ENCODE measurements at places on chromosomes 4 and X.

DNA sequence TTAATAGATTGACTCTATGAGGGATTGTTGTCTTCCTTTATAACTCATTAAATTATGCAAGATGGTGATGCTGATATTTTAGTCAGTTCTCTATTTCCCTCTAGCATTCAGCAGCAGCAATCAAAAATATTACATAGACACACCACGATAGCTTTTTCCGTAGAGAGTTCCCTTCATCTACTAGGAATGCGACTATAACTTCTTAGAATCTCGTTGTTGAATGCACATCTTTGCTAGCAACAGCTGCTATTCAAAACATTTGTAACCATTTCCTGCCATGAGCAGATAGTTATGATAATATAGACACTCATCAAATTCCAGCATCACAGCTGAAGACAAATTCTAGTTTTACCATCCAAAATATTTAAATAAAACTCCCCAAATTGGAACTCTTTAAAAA, 147.4 kb upstream of the FGF13 start:
- DNase-seq = peak; percentile 15

GRCh38 chr4:180828455-180829018, 1414.7 kb upstream of the TENM3 start:
- no peak for DNase-seq

GRCh38 chr4:148007792-148008191, 275.9 kb downstream of the ARHGAP10 start:
- no peak for DNase-seq

DNA sequence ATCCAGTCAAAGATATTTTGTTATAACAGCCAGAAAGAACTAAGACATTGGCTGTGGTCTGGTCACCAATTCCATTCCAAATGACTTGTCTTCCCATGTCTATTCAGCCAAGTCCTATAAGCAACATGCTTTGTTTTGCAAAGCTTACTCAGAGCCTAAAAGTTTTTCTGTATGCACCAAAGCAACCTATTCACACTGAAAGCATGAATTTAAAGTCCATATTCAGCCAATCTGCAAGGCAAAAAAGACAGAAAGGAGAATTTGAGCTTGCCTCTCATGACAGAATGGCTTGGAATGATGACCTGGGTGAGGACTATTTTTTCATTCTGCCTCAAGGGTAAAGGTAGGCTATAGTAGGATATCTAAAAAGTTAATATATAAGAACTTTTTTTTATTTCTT, 323.2 kb upstream of the NOCT start:
- no peak for DNase-seq

- no peak for DNase-seq
These were observed 2.9 kb downstream of the SGCB start for GRCh38 chr4:52035190-52035589.

DNA sequence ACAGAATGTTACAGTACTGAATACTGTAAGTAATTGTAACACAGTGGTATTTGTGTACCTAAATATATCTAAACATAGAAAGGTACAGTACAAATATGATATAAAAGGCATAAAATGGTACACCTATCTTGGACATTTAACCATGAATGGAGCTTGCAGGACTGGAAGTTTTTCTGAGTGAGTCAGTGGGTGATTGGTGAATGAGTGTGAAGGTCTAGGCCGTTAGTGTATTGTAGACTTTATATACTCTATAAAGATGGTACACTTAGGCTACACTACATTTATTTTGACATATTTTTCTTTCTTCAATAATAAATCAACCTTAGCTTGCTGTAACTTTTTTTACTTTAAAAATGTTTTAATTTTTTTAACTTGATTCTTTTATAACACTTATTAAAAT, 422.5 kb upstream of the FSTL5 start:
- DNase-seq = no peak

DNA sequence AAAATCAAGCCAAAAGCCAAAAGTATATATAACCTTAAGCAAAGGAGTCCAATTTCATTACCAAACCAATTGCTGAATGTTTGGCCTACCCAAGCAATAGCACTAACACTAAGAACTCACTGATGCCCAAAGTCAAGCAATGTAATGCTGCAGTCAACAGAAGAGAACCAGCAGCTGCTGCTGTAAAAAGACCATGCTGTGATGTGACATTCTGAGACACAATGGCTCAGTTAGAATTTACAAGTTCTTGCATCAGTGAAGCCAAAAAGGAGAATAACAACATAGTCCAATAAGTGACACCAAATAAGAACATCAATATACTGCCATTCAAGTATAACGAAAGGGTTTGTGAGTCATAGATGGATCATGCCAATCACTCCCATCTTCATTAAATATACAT, 514.0 kb upstream of the DIAPH2 start:
- no peak for DNase-seq

GRCh38 chrX:65034292-65034667, 58.0 kb upstream of the ZC4H2 start:
- DNase-seq = no peak

DNA sequence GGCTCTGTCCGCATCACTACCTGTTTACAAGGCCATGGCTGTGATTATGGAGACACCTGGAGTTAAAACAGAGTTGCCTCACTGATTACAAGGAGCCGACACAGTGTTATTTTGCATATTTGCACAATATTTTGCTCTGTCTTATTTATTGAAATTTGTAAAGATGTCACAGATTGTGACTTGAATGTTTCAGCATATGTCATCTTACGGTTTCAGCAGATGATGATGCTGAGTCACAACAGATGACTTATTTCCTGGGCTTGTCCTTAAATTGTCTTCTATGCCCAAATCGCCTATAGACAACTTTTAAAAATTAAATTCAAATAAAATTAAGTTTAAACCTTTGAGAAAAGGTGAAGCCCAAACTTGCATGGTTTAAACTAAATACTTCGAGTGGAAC, 87.1 kb upstream of the INPP4B start:
- DNase-seq = no peak

- DNase-seq = no peak
These were observed 200.2 kb downstream of the GUCY2F start for GRCh38 chrX:109281483-109282275.

DNA sequence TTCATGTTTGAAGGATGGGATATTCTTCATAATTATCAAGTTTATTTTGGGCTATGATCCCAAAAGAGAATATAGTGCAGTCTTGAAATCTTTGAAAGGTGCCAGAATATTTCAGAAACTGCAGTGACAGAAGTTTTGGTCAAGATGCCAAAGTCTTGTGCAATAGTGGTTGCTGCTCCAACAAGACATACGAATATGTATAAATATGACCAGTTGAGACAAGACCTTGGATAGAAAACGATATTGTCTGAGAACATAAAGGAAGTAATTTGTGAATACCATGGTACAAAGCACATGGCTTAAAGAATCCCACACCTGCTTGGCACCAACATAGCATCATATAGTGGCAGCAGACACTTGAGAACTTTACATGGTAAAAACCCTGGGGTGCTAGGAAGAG, 48.6 kb upstream of the AMELX start:
- DNase-seq = no peak

DNA sequence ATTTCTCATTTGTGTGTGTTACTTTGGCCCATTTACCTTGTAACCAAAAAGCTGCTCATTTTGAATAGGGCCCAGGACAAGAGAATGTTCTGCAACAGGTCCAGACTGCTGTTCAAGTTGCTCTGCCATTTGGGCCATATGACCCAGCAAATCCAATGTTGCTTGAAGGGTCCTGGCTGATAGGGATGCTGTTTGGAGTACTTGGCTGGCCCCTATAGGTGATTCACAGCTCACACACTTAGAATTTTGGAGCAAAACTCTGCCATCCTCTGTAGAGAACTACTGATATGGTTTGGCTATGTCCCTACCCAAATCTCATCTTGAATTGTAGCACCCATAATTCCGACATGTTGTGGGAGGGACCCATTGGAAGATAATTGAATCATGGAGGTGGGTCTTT, 131.5 kb downstream of the AASDH start:
- DNase-seq = no peak

DNA sequence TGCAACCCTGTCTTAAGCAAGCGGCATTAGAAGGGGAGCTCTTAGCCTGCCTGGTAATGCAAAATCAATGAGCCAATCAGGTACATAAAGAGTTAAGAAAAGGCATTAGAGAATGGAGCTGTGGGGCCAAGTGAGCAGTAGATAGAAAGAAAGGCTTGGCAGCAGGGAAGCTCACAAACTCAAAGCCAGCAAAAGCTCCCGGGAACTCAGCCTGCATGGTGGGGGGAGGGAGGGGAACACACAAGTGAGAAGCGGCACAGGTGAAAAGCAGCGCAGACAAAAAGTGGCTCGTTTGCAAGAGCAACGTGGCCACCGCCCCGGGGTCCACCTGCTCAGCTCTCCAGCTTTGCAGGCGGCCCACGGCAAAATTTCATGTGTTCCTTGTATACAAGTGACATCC, 818.5 kb downstream of the FAM133A start:
- DNase-seq = no peak

- DNase-seq = no peak
These were observed 193.9 kb downstream of the ANAPC10 start for GRCh38 chr4:144903953-144904711.

DNA sequence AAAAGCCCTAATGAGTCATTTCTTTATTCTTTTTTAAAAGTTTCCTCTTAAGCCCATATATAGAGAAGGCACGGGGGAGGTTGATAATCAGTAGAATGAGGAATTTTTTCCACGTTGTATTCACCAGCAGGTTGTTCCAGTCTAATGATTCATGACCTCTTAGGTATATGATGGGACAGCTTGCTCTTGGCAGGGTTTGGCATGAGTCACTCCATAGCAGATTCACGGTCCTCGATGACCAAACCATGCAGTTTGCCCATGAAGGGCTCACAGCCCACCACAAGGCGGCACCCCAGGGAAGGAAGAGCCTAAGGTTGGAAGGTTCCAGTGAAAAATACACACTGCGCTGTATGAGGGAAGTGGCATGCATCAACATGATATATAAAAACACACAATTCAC, 623.8 kb upstream of the DIPK2B start:
- peak; percentile 49 for DNase-seq

DNA sequence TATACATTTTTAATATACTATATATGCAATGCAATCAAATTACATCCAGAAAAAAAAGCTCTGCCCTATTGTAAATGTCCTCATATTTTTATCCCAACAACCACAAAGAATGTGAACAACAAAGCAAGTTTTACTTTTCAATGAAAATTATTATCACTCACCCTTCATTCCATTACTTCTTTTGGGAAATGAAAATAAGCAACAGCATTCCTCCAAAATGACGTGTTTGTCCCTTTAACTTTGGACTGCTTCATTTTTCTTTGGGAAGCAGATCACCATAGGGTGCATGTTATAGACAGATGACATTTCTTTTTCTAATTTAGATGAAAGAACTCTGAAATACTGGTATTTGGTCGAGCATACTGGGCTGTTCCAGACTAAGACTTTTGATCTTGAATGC, 667.1 kb upstream of the BOD1L1 start:
- no peak for DNase-seq

DNA sequence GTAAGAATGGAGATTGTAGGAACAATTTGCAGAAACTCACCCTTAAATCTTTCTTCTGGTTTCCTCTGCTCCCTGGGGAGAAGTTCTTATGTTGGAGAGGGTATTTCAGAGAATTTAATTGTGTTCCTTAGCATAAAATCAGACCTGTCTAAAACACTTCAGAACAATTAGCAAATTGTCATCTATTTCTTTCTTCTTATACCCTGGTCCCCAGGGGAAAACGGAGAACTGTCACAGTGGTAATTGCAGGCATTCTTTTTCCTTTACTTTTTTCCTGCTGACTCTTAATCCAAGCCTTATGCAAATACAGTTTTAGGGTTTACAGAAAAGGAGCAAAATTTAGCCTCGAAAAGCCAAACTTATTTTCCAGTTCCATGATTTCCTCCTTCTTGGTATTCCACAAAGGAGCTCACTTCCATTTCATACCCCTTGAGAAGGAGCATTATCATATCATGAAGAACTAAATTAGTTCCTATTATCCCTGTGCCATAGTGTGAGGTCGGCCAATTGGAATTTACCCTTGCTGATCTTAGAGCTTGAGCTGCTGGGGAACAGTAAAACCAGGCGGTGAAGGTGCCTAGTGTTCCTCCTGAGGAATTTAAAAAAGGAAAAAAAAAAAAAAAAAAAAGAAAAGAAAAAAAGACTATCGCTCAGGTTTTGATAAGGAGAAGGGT, 173.8 kb downstream of the IL15 start:
- DNase-seq = no peak

DNA sequence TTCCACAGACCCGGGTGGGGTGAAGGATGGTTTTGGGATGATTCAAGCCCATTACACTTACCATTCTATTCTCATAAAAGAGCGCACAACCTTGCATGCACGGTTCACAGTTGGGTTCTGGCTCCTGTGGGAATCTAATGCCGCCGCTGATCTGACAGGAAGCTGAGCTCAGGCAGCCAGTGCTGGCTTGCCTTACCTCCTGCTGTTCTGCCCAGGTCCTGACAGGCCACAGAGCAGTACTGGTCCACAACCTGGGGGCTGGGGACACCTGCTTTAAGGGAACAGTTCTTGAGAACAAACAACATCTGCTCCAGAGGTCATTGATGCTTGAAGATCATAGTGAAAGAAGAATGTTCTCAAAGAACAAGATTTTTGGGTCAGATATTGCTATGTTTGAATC, 8.0 kb upstream of the HS3ST1 start:
- no peak for DNase-seq

GRCh38 chr4:172232966-172233365, 419.8 kb downstream of the GALNTL6 start:
- no peak for DNase-seq

GRCh38 chr4:71171592-71171991, 167.2 kb upstream of the SLC4A4 start:
- DNase-seq = no peak

- peak; percentile 10 for DNase-seq
These were observed 54.4 kb upstream of the HS3ST1 start for GRCh38 chr4:11483046-11483445.

- peak; percentile 17 for DNase-seq
These were observed 72.8 kb upstream of the MTNR1A start for GRCh38 chr4:186628058-186628711.

DNA sequence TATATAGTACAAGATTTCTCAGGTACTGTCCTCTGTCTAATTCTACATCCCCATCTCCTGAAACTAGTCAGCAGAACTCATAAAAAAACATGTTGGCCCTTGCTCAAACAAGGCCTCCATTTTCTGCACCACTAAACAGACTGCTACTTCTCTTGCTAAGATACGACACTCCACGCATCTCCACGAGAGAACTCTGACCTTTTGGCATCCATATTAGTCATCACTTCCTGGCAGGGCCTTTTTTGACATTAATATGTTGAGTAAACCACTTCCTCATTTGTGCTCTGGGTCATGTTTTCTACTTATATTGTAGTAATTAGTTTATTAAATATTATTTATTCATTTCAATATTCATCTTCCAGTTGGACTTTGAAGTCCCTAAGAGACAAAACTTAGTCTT, 65.6 kb downstream of the DCAF8L1 start:
- no peak for DNase-seq

GRCh38 chr4:20443015-20443805, 191.5 kb downstream of the SLIT2 start:
- DNase-seq = no peak

- DNase-seq = no peak
These were observed 87.2 kb upstream of the PDE5A start for GRCh38 chr4:119715490-119716445.

DNA sequence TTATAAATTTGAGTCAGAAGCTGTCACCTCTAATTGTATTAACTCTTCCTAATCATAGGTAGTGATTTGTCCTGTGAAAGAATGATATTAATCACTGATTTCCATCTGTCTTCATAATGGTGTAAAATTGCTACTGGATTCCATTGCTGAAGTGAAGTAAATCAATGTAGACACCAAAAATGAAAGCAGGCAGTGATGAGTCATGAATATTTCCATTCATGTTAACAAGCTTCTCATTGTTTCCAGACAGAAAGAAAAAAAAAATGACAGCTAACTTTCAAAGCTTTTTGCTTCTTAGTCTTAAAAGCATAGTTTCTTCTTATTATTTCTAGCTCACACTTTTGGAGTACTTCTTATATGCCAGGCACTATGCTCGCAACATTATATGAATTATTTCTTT, 21.5 kb downstream of the FAM114A1 start:
- DNase-seq = peak; percentile 79

All from activated CD4-positive, alpha-beta T cell treated with anti-CD3 and anti-CD28 coated beads, Interleukin-2, Interleukin-4, amounts not matched to agents 100 ng/mL and 50 ng/mL, durations not matched to agents 16 hours and 8 hours (primary cell).